ENCODE measurements at places on chromosomes 3 and 15.

DNA sequence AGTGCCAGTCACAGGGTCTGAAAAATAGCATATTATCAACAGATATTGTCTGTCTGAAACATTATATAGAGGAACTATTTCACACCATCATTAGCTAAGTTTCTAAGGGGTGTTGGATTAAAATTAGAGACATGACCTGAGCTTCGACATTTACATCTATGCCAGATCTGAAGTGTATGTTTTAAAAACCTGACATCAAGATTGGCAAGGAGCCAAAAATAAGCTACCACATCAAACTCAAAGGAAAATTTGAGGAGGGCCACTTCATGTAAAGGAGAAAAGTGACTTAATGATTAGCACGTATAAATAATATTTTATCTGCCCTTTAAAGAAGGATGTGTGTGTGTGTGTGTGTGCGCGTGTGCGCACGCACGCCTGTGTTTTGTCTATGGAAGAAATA, 752.0 kb upstream of the GRM7 start:
- no peak for DNase-seq

DNA sequence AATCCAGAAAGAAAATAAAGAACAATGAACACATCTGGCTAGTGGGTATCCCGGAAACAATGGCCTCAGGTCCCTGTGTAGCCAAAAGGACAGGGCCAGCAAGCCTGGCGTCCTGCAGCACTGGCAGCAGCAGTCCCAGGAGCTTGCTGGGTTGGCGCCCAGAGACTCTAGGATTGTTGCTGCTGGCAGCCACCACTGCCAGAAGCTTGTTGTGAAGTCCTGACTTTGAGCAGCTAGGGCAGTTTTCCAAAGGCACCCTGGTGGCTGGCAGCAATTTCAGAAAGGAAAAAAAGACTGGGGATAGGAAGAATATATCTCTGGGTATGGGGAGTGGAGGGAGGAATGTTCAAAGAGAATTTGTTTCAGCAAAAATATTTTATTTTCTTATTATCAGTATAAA, 11.3 kb downstream of the SHQ1 start:
- no peak for DNase-seq

DNA sequence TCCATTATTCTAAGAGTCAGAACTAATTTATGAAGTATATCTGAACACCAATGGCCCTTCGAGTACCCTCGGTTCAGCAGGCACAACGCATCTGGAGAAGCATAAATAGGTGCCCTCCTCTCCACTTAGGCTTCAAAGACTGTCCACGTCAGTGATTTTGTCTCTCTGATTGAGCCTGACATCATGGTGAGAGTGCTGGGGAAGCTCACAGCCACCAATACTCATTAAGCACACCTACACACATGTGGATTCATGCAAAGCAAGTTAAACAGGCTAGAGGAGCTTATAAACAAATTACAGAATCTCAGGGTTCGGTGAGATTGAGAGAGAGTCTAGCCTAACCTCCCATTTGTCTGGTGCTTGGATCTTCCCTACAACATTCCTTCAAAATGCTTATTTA, 3.6 kb downstream of the CLDN1 start:
- DNase-seq, result no peak

- DNase-seq, result no peak
These were observed 59.9 kb downstream of the LRRFIP2 start for GRCh38 chr3:37114251-37115145.

DNA sequence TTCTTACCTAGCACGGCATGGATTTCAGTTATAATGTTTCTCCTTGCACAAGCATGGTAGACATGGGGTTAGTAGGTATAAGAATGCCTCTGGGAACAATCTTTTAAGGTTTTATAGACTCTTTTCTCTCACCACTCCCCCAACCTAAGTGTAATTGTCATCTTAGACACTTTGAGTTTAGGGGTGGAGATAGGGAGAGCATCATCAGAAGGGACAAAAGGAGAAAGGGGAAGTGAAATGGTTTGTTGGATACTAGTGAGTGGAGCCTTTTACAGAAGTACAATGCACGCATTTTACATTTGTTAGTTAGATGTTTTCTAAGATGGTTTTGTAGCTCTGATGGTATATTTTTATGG, 189.2 kb downstream of the TP63 start:
- DNase-seq, result no peak

- no peak for DNase-seq
These were observed 187.8 kb downstream of the TLE3 start for GRCh38 chr15:69909719-69910444.

GRCh38 chr15:56734013-56734635, 815 bp upstream of the ZNF280D start:
- DNase-seq, result no peak

DNA sequence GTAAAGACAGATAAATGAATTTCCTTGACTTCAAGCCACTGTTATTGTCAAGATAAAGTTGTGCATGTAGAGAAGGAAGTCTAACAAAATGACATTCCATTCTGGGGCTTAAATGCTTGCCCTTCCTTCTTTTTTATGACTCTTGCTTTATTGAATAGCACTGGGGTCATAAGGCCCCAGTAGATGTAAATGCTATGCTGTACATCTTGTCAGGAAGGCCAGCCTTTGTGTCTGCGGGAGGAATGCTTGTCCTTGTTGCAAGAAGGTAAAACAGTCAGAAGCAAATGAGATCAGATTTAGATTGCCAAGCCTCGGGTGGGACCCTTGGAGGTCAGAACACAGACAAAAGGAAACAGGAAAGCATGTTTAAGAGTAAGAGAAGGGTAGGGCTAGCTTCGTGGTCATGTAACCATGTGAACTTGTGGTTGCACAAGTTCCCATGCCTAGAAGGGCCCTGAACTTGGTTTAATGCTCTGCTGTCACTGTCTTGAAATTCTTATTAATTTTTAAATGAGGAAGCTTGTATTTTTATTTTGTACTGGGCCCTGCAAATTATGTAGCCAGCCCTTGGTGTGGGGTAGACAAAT, 81.5 kb downstream of the PPM1L start:
- DNase-seq, result no peak

- no peak for DNase-seq
These were observed 97.1 kb upstream of the ICE2 start for GRCh38 chr15:60576044-60576443.

DNA sequence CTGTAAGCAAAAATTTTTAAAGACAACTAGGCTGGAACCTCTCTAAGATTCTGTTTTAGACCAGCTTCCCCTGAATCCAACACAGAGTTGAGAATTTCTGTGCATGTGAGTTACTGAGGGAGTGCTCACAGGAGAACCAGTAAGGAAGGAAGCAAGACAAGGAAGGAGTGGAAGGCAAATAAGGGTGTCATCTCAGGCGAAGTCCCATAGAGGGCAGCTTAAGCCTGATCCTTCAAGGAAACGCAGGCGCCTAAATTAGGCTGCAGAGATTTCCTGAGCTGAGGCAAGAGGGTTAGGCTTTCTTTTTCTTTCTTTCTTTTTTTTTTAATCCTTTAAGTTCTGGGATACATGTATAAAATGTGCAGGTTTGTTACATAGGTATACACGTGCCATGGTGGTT, 36.2 kb upstream of the COL6A6 start:
- no peak for DNase-seq

DNA sequence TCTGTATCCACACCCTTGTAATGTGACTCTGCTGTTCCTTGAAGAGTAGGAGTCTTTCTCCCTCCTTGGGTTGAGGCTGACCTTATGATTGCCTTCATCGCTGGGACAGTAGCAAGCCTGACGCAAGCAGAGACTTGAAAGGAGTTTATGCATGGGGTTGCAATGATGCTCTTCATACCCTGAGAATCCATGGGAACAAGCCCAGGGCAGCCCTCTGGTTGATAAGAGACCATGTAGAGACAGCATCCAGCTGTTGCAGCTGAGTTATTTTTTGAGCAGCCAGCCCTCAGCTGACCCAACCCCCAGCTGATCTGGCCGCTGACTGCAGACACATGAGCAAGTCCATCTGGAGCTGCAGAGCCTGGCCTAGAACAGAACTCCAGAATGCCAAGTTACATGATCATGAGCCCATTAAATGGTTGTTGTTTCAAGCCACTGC, 60.6 kb upstream of the ARNT2 start:
- DNase-seq, result no peak

DNA sequence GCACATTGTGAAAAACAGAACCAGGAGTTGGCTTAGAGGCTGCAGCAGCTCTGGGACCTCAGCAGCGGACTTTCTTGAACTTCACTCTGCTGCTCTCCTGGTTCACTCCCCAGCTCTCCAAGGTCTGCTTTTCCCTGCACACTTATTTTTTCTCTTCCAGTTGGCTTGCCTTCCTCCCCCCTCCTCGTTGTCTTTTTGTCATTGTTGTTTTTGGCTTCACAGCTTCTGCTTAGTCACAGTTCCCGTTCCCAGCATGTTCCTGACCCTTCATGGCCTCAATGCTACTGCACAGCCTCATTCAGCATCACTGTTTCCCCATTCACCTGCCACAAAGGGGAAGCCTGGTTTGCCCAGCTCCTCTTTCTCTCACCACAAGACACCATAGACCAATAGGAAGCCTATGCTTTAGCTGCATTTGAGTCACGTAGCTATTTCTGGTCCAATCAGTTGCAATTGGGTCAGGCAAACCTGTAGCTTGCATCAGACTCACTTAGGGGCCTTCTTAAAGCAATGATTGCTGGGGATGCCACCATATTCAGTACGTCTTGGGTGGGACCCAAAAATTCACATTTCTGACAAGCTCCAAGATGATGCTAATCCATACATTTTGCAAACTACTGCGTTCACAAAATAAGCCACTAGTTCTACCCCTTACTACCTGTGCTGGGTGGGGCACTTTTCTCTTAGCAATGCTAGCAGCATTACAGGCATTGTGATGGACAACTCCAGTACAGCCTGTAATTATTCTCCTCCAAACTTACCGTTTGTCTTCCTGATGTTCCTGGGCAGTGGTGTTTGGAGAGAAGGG, 7.8 kb upstream of the SUMF1 start:
- no peak for DNase-seq

DNA sequence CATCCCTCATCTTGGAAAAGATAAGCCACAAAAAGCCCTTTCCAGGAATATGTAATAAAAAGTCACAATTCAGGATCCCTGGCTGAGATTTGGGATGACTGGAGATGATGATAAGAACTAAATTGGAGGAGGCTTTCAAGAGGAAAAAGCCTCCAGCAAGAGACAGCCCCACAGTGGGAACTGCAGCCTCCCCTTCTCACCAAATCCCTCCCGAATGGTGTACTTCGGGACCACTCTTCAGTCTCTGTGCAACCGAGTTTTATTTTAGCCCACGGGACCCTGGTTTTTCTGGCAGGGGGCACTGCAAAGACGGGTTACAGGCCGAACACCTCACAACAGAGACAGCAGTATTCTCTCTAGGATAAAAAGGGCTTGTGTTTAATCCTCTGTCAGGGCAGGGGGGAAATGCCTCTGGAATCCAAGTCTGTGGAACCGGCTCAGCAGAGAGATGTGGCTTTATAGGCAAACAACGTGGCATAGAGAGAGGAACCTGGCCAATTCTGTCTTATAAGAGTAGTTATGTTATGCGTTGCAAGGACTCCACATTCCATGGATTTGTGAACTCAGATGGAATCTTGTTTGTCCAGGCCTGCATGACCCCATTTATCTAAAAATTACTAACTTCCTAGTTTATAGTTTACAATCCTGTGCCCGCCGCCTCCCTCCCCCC, 1.2 kb upstream of the LMCD1 start:
- DNase-seq, result no peak

DNA sequence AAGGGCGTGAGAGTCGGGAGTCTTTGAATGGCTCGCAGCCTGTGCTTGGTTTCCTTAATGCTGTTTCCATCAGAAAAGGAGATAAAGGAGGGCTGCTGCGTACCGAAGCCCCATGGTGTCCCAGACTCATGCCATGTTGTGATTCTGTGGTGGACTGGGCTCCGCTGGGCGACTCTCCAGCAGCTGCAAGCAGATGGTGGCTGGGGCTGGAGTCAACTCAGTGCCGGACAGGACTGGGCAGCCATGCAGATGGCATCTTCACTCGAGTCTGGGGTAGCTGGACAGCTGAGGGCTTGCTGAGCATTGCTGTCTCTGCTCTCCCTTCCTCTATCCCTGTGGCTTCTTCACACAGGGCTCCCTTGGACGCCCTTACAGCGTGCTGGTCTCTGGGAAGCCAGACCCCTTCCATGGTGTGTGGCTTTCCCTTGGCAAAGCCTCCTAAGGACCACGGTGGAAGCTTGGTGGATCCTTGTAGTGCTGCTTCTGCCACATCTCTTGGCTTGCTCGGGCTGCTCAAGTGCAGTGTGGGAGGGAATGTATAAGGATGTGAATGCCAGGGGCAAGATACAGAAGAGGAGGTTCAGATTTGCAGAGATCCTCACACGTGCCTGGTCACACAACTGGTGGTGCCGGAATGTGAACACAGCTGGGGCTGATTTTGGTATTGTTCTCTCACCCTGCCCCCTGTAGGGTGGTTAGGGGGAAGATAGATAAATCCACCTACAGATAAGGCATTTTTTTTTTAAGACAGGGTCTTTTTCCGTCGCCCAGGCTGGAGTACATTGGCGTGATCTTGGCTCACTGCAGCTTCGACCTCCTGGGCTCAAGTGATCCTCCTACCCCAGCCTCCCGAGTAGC, 9.0 kb downstream of the NIPA1 start:
- DNase-seq, result no peak

Measured in effector memory CD8-positive, alpha-beta T cell (primary cell).